ENCODE measurements at places on chromosomes 12 and 14. TPM values are rescaled to one million over a fixed set of nuclear protein-coding genes. Genes with fewer than 3 reads are reported as not detected.

GRCh38 chr14:104317492-104317805, 179.1 kb downstream of the KIF26A start:
- no peak for DNase-seq

The LAG3 gene
- total RNA-seq, result 2.0 TPM

The SPIC gene
- not detected for total RNA-seq

The TMEM120B gene
- 33.6 TPM for total RNA-seq

- no peak for DNase-seq
Observed at GRCh38 chr12:58097741-58098140, 156.4 kb downstream of the ATP23 start.

DNA sequence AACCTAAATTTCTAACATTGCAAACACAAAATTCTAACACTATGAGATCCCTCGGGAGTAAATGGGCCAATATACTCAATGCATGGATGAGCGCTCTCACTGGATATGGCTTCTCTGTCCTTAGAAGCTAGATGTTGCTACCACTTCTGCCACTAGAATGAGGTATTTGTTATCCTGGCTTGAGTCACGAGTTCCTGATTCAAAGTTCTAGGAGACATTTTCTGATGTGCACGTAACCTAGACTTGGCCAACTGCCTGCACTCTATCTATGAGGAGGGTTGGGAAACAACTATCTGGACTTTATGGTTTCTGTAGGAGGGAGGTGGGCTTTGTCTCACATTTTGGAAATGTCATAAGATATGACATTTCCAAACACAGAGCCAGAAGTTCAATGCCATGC, 37.6 kb downstream of the FERMT2 start:
- no peak for DNase-seq

- no peak for DNase-seq
Observed at GRCh38 chr12:95740751-95741150, 49.8 kb downstream of the NTN4 start.

DNA sequence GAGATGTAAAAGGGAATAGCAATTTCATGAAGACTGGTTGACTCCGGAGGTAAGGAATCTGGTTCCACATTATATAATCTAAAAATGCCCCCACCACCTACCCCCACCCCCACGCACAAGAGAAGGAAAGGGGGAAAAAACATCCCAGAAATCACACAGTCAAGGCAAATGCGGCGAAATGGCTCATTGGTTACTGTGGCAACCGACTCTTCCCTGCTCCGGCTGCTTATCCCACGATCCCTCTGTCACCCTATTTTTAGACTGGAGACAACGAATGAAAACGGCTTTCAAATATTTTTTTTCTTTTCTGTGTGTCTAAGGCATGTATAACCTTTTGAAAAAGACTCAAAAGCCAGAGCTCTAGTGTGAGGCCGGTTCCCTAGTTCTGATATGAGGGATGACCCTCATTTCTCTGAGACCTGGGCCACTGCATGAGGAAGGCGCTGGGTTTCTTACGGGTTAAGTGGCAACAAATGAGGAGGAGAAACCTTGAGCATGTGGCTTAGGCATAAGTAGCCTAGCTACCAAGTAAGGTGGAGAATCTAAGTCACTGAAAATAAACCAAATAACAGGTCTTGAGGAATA, 148.3 kb upstream of the GRIN2B start:
- DNase-seq, result no peak

The IPO8 gene
- total RNA-seq, result 27.8 TPM

GRCh38 chr14:103512701-103513611, 9.7 kb downstream of the CKB start:
- DNase-seq, result peak; percentile 65

DNA sequence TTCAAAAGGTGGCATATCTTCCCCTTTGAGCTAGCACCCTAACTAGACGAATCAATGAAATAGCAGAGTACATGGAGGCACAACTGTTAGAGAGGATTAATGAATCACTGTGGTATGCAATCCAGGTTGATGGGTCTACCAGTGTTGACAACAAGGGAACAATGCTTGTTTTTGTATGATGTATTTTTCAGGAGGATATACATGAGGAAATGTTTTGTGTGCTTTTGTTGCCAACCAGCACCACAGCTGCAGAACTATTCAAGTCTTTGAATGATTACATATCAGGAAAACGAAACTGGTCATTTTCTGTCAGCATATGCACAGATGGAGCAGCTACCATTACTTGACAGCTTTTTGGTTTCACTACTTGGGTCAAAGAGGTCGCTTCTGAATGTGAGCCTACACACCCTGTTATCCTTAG, 142.6 kb downstream of the GPHN start:
- DNase-seq, result no peak

DNA sequence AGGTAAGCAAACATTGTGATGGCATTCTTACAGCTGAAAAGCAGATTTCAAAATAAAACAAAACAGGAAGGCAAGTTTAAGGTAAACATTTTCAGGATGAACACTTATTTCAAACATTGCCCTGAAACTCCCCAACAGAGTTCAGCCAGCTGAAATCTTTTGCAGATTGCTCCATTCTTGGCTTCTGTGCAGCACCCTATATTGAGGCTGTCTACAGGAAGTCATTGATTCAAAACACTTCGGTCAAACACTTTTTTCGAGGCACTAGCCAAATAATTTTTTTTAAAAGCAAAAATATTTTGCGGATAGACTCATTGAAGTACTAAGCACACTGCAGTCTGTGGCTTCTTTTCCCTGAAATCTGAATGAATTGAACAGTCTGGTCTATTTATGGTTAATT, 318.1 kb upstream of the PDE3A start:
- DNase-seq, result no peak

The GPR84 gene
- not detected for total RNA-seq

- DNase-seq, result no peak
Observed at GRCh38 chr12:89326239-89327040, 25.9 kb downstream of the DUSP6 start.

GRCh38 chr14:66038618-66039017, 447.6 kb upstream of the CCDC196 start:
- DNase-seq, result peak; percentile 19

DNA sequence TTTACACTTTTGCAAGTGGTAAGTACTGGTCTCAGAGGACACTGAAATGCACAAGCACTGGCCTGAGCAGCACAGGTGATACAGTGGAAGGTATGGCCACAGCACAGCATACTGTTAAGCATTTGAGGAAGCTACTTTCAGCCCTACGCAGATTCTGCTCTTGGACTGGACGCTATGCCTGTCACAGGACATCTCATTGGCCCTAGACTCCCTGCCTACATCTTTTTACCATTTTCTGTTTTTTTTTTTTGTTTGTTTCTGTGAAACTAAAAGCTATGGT, 144.2 kb upstream of the ABCD2 start:
- DNase-seq, result no peak

DNA sequence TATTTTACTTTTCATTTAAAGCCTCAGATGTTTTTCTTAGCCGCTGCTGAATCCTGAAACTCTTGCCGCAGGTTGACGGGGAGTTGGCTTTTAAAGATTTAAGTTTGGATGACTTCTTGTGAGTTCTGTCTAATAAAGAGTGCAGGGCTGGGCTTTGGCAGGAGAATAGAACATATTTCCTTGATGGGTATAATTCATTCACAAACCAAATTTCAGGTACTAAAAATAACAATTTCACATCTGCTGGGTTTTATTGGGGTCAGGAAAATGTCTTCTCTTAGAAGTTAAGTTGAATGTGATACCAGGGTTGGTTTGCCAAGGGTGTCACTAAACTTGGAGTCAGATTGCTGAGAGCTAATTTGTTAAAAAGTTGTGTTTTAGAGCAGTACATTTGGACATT, 9.7 kb downstream of the SP1 start:
- DNase-seq, result no peak

- no peak for DNase-seq
Observed at GRCh38 chr12:74595696-74596095, 58.1 kb downstream of the ATXN7L3B start.

The TNFAIP2 gene
- total RNA-seq, result 30.1 TPM

DNA sequence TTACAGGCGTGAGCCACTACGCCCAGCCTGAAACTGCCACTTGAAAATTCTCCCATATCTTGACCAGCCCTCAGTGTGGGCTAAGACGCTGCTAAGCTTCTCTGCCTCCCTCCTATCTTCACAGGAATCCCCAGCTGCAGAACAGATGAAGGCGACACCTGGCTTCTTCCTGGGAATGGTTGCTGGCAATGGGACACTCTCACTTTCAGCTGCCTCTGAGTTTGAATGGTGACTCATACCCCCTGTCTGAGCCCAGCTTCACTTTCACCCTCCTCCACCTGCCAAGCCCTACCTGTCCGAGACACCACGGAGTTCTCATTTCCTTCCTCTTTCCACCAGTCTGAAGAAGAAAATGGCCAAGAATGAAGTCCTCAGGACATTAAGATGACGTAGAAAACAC, 18.3 kb upstream of the VASH1 start:
- no peak for DNase-seq

The CLEC2A gene
- total RNA-seq, result not detected

- DNase-seq, result no peak
Observed at GRCh38 chr14:69587389-69587788, 12.7 kb upstream of the CCDC177 start.

The ACVR1B gene
- 14.9 TPM for total RNA-seq

DNA sequence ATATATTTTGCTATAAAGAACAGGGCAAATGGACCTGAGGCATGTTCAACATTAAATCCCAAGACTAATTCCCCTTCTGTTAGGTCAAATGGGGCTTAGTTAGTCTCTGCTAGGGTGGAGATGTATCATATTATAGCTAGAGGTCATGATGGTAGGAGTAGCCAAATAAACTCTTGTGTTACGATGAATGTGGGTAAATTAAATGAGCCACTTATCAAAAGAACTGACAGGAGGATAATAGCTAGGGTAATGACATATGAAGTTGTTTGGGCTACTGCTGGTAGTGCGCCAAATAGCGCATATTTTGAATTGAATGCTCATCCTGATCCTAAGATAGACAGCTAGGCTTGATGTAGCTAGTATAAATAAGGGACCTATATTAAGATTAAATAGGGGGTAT, 445.0 kb downstream of the GXYLT1 start:
- no peak for DNase-seq

- no peak for DNase-seq
Observed at GRCh38 chr12:111202237-111202915, 166.5 kb downstream of the PHETA1 start.

The CCDC196 gene
- not detected for total RNA-seq

DNA sequence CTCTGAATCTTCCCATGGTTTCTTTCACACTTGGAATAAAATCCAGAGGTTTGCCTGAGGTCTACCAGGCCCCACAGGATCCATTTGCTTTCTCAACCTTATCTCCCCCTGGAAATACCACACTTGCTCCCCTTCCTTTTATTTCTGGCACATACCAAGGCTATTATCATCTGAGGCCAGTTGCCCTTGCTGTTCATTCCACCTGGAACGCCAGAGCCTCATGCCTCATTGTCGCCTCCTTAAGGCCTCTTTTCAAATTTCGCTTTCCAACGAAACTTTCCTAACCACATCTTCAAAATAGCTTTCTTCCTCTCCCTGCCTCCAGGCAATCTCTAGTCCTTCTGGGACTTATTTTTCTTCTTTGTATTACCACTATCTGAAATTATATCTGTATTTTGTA, 11.2 kb upstream of the LRIG3 start:
- no peak for DNase-seq

- no peak for DNase-seq
Observed at GRCh38 chr14:64656986-64657385, 47.2 kb upstream of the PLEKHG3 start.

DNA sequence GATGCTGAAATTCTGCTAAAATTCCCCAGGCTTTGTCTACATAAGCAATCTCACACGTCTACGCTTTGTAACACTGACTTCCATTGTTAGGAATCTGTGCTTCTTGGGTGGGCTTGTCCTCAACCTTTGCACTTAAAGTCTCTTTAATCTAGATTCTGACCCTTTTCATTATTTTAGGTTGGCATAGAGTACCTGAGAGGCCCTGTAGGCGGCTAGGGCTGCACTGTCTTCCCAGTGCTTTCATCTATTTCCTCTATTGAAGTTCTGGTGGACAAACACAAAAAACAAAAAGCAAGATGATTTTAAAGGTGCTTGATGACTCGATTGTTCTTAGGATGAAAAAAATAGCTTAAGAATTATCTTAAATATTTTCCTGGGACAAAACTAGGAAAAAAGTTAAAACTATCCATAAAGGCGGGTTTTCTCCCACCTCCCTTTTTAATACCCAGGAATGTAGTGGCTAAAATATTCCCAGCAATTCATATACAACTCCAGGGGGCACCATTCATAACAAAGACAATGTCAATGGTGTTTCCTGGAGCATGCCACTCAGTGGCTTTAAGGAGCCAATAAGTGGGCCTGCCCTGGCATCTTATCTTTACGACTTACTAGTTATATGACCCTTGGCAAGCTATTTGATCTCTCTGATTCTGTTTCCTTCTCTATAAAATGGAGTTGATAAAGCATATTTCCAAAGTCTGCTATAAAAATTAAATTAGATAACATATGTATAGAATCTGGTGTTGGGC, 197.5 kb downstream of the STXBP6 start:
- DNase-seq, result no peak

The TSPAN9 gene
- 22.4 TPM for total RNA-seq

The RIMKLB gene
- total RNA-seq, result 42.4 TPM

- no peak for DNase-seq
Observed at GRCh38 chr14:37083599-37083998, 88.8 kb downstream of the SLC25A21 start.

GRCh38 chr12:48600552-48600951, 30.7 kb upstream of the LALBA start:
- DNase-seq, result no peak

The ZNF605 gene
- total RNA-seq, result 11.0 TPM

DNA sequence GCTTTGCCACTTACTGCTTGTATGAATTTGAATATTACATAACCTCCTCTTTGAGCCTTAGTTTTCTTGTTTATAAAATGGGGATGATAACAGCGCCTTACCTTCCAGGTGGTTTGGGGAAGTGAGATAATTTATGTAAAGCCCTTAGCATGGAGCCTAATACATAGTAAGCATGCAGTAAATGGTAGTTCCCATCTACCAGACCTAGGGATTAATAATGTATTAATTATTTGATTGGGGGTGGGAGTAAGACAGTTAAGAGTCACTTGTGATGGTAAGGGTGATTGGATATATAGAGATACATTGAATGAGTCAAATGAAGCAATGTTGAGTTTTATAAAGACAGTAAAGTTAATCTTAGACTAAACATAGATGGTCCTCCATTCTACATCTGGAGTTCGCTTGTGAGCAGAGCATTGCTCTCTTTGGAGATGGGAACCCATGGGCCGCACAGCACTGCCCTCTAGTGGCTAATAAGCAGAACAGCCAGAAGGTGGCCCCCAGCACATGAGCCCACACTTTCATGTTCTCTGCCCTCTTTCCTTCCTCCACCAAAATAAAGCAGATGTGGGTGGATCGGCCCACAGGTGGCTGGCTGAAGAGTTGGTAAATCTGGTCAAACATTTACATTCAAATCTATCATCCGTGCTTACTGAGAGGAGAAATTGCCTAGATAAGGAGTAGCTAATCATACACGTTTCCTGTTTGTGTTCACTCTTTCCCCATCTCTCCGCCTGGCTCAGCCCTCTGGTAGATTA, 26.5 kb upstream of the TAMALIN start:
- peak; percentile 90 for DNase-seq

The CLEC1B gene
- total RNA-seq, result not detected

The CEBPE gene
- 0.44 TPM for total RNA-seq

The ZNF891 gene
- 0.55 TPM for total RNA-seq

GRCh38 chr12:101372431-101372830, 35.1 kb downstream of the ARL1 start:
- no peak for DNase-seq

- DNase-seq, result no peak
Observed at GRCh38 chr14:99976681-99977080, 88.5 kb upstream of the EVL start.

GRCh38 chr14:90388437-90388836, 8.4 kb upstream of the CALM1 start:
- peak; percentile 62 for DNase-seq

The TPPP2 gene
- not detected for total RNA-seq

All from H7 (cell line).